ENCODE measurements at places on chromosomes 2 and 18.

- no peak for DNase-seq
These were observed 40.6 kb upstream of the TFPI start for GRCh38 chr2:187594801-187595200.

GRCh38 chr2:100042562-100042961, 99.8 kb downstream of the AFF3 start:
- DNase-seq, result no peak

DNA sequence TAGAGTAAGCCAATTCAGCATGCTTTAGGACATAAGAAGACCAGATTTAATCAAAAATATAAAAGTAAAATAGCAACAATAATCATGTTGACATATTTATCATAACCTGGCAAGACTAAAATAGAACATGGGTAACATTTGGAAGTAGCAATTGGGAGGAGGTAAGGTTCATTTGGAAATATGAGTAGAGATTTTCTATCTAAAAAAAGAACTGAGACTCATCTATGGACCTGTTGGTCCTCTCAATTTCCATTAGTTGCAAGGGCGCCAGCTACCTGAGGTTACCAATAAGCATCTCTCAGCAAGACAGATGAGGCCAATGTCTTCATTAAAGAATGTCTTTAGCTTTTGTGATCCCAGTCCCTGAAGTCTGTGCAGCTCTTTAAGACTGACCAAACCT, 196.0 kb downstream of the IRS1 start:
- no peak for DNase-seq

GRCh38 chr2:108074150-108074549, 87.8 kb downstream of the SLC5A7 start:
- DNase-seq, result no peak

GRCh38 chr2:26559044-26559405, 81.1 kb upstream of the OTOF start:
- DNase-seq, result no peak

DNA sequence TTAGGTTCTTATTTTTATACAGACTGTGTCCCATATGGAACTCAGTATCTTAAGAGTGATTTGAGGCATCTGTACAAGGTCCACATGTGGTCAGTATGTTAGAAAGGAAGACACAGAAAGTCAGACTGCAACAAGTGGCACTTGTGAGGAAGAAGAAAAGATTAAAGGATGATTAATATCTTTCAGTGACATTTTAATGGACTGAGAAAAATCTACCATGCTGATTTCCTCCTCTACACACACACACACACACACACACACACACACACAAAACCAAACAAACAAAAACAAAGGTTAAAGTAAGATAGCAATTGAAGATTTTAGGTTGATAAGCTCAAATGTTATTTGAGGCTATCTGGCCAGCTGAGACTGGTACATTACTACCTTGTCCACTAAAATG, 94.5 kb upstream of the CHRNA1 start:
- DNase-seq, result no peak

Measured in activated B cell treated with CpG ODN at 0.5 μM for 24 hours (primary cell).